AG09319 (cell line): ENCODE measurements at places on chromosomes 3 and 15.

DNA sequence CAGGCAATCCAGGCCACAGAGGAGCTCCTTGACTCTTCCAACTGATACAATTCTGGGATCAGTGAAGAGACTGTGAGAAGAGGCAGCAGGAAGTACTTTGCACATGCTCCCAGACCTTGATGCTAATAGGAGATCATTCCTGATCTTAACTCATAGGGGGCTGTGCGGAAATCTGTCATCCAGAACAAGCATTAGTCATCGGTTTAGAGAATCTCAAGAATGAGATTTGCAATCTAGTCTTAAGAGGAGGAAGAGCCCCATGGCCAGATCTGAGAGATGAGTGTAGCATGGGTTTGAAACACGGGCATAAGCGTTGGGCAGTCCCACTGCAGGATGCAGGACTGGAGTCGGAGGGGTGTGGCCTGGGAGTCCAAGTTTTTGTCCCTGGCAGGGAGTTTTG lies 1081.1 kb downstream of the NAALADL2 start:
- no peak for DNase-seq

GRCh38 chr3:195197765-195198425 lies 73.1 kb downstream of the XXYLT1 start:
- DNase-seq: no peak

DNA sequence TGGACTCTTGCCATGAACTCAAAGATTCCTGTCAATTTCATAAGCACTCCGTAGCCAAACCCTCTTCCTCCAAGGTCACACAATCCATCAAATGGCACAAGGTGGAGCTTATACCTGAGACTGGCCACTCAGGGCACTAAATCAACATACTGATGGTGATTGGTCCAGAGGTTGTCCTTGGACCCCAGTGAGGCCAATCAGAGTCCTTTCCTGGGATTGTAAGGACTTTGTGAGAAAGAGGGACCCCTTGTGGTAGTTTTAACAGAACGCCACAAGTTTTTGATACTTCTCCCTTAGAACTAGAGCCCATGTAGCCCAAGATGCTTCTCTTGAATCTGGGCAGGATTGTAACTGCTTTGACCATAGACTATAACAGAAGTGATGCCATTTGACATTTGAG lies 44.4 kb upstream of the LARS2 start:
- DNase-seq: no peak

DNA sequence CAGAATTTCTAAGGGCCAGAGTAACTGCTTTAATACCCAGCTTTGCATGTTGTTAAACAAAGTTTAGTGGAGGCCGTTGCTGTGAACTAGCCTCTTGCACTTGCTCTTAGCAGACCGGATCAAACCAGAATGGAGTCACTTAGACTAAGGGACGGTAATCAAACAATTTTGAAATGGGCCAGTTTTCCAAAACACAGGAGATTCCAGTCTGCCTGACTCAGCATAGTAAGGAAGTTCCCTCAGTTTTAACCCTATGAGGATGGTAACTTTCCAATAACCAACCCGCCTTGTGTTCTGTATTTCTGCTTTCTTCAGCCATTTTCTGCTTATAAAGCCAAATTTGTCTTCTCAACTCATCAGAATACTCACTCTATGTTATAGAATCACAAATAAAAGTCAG lies 77.2 kb upstream of the WDR72 start:
- DNase-seq: no peak

GRCh38 chr15:59701880-59702279 lies 12.8 kb upstream of the BNIP2 start:
- DNase-seq: no peak

- DNase-seq: no peak
Measured at GRCh38 chr3:128970740-128971047, 23.2 kb downstream of the CFAP92 start.
